Activated CD4-positive, alpha-beta T cell treated with anti-CD3 and anti-CD28 coated beads for 4 hours (primary cell): ENCODE measurements at places on chromosomes 7 and 10.
A peak's percentile ranks its signal among the peaks of the same experiment; 100 is the strongest.

DNA sequence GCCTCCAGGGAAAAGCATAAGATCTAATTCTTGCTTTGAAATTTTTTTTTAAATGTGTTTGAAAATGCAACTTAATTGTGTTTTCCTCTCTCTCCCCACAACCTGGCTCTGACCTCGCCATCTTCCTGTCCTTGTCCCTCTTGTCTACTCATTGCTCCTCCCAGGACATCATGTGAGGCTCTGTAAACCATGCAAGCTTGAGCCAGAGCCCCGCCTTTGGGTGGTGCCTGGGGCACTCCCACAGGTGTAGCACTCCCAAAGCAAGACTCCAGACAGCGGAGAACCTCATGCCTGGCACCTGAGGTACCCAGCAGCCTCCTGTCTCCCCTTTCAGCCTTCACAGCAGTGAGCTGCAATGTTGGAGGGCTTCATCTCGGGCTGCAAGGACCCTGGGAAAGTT lies 9.8 kb upstream of the CDHR1 start:
- DNase-seq, result no peak

GRCh38 chr7:1318051-1318450 lies 85.4 kb downstream of the UNCX start:
- no peak for DNase-seq

- no peak for DNase-seq
These were observed 2.1 kb upstream of the TRIL start for GRCh38 chr7:28960071-28960840.

- DNase-seq, result no peak
These were observed 240.6 kb downstream of the DGKI start for GRCh38 chr7:137606061-137606674.

DNA sequence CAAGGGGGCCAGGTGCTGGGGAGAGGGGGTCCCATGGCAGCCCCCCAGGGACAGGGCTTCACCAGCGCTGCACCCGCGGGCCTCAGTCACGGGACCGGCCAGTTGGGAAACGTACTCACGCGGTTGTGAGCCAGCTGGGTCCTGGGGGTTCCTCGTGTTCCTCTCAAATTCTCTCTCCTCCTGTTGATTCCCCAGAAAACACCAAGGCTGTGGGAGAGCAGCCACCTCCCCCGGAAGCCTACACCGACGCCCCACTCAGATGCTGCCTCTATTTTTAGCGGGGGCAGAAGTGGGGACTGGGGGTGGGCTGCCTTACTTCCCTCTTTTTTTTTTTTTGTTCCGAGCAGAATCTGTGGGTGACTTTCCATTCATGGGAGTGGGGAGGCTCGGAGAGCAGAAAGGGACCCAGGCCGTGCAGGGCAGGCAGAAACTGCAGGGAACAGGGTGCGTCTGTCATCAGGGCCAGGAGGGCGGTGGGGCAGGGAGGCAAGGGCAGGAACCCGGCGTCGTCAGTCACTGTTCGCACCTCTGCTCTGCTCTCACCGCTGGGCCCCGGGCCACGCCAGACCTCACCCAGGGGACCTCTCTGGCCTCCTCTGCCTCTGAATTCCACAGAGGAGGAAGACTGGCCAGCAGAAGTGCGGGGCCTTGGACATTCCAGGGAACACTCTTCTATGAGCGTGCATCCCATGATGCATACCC lies 63.1 kb downstream of the CARD11 start:
- no peak for DNase-seq

DNA sequence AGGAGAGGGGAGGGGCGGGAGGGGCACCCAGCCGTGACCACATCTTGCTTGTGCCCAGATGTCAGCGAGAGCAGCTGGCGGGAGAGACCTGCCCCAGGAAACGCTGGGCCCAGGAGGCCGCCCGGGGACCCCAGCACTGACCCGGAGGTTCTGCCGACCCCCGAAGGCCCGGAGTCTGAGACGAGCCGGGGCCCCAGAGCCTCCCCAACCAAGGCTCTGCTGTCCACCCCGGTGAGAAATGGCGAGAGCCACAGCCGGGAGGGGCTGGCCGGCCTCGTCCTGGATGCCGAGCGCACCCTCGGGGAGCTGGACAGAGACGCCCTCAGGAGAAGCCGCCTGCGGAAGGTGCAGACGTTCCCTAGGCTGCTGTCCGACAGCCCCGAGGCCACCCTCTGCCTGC lies 25.9 kb downstream of the KNDC1 start:
- DNase-seq, result no peak

GRCh38 chr7:111098926-111099250 lies 8.0 kb downstream of the LRRN3 start:
- DNase-seq, result no peak

GRCh38 chr10:123145542-123146012 lies 2.4 kb upstream of the HMX2 start:
- no peak for DNase-seq

GRCh38 chr10:103592186-103593021 lies 98.9 kb downstream of the NEURL1 start:
- DNase-seq, result peak; percentile 19

DNA sequence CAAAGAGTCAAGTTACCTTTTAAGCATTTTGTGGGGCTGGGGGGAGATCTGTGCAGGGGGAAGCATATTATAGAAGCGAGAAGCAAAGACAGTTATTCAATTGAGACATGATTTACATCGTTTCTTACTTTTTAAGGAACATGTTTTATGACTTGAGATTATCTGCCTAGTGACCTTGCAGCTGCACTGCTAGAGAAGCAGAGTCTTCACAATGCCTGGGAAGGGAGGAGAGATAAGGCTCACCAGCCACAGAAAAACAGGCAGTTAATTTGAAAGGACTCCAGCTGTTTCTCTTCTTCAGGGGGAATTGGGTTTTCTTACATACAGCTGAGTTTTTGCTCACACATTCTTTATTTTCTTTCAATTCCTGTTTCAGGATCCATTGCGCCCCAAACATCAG lies 31.0 kb downstream of the PHYH start:
- no peak for DNase-seq

GRCh38 chr10:98664329-98665042 lies 217.8 kb upstream of the HPS1 start:
- DNase-seq, result peak; percentile 5

GRCh38 chr7:147509541-147510200 lies 1080.9 kb upstream of the C7orf33 start:
- DNase-seq, result no peak
